ENCODE measurements at places on chromosomes 3 and 15.

DNA sequence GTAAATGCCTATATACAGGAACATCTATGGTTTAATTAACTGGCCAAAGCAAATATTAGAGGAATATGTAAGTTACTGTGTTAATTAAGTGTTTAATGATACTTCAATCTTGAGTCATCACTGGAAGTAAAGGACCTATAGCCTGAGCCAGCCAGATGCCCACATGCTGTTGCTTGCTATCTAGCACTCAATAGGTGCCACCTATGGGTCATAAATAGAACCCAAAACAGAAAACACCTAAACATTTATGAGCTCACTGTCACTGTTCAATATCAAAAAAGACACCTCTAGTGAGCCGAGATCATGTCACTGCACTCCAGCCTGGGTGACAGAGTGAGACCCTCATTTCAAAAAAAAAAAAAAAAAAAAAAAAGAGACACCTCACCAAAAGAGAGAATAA lies 48.4 kb upstream of the IP6K2 start:
- no peak for DNase-seq

- no peak for DNase-seq
Observed at GRCh38 chr15:60135961-60136360, 131.8 kb downstream of the FOXB1 start.

GRCh38 chr15:65896236-65896635 lies 26.9 kb downstream of the RAB11A start:
- DNase-seq: no peak

DNA sequence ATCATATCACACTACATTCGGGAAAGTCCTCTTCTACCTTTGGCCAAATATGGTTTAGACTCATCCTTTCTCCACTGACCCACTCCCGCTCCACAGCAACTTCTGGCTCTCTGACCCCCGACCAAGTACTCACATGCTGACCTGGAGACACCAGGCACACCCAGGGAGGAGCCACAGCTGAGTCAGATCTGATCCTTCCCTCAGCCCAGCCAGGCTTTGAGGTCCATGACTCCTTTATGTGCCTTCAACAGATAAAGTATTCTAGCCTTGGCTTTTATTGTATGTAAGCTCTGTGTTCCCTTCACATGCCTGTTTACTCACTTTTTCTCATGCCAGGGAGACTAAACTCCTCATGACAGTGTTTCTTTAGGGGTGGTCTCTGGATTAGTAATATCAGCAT lies 166.9 kb upstream of the UMPS start:
- DNase-seq: no peak

- DNase-seq: no peak
Observed at GRCh38 chr3:61966200-61966599, 404.8 kb downstream of the PTPRG start.

GRCh38 chr15:56038707-56039106 lies 45.3 kb upstream of the NEDD4 start:
- no peak for DNase-seq

- no peak for DNase-seq
Observed at GRCh38 chr3:13064964-13065363, 8.3 kb downstream of the IQSEC1 start.

DNA sequence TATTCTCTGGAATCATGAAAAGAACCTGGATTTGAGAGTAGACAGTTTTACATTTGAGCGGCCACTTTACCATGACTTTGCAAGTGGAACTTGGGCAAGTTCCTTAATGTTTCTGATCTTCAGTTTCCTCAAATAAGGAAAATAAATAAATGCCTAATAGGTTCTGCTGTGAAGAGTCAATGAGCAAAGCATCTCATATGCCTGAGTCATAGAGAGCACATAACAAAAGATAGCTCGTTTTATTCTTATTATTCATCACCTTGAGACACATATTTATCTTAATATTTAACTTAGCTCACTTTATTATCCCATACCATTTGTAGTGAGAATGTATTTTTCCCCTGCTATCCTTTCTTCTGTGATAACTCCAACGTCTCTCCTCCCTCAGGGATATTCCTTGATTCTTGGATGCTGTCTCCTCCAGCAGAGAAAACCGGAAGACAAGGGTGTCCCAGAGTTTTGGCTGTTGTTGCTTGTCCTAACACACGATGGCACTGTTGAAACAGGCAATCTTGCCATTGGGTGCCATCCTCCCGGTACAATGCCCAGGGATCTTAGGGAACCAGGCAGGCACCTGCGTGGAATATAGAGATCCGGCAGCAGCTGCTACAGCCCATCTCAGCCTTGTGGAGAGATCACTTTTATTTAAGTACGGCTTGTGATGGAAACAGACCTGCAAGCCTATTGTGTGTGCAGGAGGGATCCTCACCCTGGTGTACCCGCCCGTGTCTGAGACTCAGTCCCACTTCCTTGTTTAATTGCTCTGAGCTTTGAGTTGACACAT lies 33.3 kb upstream of the VPS33B start:
- DNase-seq: no peak

DNA sequence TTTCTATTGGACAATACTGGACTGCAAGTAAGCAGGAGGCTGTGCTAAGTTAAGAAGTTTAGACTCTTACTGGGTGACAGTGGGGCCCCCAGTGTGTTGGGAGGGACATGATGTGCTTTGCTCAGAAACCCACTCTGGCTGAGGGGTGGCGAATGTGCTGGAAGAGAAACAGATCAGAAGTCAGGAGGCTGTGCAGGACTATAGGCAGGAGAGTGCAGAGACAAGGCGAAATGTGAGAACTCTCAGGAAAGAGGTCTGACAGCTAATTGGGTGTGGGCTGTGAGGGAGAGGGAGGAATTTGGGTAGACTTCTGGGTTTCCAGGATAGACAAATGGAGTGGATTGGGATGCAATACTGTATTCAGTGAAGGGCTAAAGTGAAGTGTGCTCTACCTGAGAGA lies 12.0 kb downstream of the SLC24A1 start:
- no peak for DNase-seq

- no peak for DNase-seq
Observed at GRCh38 chr3:176964661-176965060, 232.6 kb downstream of the TBL1XR1 start.

GRCh38 chr3:142604940-142605339 lies 8.7 kb downstream of the PLS1 start:
- no peak for DNase-seq

DNA sequence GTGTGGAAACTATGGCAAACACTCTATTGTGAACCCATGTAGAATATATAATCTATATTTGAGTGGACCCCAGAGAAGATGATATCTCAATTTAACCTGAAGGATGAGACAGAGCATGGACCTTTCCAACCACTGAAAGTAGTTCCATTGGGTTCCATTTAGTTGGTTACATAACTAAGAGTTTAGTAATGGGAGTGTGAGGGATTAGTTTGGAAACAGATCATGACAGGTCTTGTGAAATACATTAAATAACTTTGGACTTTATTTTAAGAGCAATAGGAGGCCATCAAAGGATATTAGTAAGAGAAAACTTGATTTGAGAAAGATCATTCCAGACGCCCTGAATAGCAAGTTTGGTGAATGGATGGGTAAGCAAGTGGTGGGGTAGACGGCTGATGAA lies 487.2 kb upstream of the ROBO2 start:
- DNase-seq: no peak

GRCh38 chr3:73787620-73788019 lies 162.9 kb upstream of the PDZRN3 start:
- DNase-seq: no peak

DNA sequence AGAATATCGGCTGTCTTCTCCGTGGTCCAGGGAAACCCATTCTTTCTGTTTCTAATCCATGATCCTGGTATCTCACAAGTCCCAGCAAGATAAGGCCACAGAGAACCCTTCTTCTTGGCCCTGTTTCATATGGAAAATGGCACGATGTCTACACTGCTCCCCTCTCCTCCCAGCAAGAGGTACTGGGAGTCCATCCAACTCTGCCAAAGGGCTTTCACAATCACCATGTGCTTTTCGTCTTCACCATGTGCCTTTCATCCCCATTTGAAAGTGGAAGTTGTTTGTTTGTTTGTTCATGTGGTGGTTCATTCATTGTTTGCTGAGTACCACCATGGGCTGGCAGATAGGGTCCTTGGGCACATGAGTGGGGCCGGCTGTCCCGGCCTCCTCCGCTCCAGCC lies 5.5 kb downstream of the ITIH3 start:
- DNase-seq: no peak

GRCh38 chr3:136909187-136909586 lies 47.2 kb downstream of the NCK1 start:
- no peak for DNase-seq

- no peak for DNase-seq
Observed at GRCh38 chr3:11248596-11248995, 23.6 kb upstream of the ATG7 start.

- DNase-seq: no peak
Observed at GRCh38 chr3:48715174-48715800, 1.7 kb downstream of the IP6K2 start.

GRCh38 chr3:143363276-143363675 lies 243.7 kb downstream of the CHST2 start:
- DNase-seq: no peak

GRCh38 chr3:25532431-25533162 lies 104.5 kb downstream of the RARB start:
- no peak for DNase-seq

DNA sequence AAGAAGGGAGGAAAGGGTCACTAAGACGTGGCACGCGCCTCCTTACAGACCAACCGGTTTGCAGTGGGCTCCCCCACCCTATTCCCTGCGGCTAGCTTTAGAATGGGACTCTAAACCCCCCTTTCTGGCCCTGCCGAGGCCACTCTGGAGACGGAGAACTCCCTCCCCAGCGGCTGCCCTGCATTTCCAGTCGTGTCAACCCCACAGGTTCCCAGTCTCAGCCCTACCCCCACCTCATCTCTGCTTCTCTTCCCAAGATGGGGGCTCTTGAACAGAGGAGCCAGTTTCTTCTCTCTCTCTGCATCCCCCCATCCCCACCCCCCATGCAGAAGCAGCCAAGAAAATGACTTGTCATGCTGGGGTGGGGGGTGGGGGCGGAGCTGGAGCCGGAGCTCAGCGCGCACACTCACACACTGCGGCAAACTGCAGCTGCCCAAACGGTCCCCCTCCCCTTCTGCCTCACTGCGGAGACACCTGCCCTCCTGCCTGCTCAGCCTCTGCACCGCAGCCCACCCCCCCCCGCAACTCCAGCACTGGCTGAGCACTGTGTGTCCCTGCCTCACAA lies 871 bp downstream of the MAP1A start:
- DNase-seq: no peak

DNA sequence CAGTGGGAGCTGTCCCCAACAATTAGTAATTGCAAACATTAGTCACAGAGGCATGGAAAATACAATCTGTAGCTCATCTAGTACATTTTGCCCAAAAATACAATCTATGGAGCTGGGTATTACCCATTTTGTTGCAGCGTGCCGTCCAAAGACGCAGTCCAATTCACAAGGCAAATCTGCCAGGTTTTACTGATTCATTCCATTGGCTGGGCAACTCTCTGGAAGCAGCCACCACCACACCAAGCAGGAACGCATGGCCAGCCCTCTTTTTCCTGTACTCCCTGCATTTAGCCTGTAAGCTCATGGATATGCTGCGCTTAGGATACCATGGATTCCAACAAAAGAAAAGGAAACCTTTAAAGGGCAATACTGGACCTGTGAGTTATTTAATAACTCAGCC lies 60.5 kb upstream of the ARRDC4 start:
- DNase-seq: no peak

GRCh38 chr15:75841626-75842025 lies 1.6 kb upstream of the UBE2Q2 start:
- no peak for DNase-seq

GRCh38 chr3:156551261-156551660 lies 3.7 kb downstream of the SSR3 start:
- no peak for DNase-seq

GRCh38 chr3:190132371-190132770 lies 11.7 kb upstream of the P3H2 start:
- no peak for DNase-seq

DNA sequence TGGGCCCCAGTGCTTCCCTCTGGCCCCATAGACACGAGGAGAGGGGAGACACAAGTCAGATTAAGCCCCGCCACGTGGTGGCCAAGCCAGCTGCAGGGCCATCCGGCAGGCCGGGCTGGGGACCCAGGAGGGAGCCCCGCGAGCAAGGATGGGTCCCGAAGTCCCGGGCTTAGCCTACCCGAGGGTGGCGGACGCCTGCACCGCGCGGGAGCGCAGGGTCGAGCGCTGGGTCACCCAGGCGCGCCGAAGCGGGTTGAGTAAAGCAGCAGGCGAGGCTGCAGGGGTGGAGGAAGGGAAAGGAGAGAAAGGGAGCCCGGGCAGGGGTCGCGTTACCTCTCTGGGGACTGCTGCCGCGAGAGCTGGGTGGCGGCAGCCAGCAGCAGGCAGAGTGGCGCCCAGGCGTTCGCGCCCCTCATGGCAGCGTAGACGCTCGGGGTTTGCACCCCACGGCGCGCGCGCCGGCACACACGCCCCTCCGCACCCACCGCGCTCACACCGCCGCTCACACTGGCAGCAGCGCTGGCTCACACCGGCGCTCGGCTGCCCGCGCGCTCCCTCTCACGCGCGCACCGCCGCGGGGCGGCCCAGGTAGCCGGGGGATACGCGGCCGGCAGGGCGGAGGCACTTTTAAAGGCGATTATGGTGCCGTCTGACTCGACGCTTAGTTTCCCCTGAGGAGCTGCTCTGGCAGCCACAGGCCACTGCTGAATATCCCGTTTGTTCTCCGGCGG lies at the start of gene PCOLCE2:
Gene PCOLCE2 (minus strand): TSS at position 603 of the 731 bp plus-strand sequence. CDS start 187 bp downstream, at position 416.
- DNase-seq: no peak

GRCh38 chr15:83118291-83118827 lies 10.9 kb downstream of the TM6SF1 start:
- no peak for DNase-seq

- DNase-seq: peak; percentile 40
Observed at GRCh38 chr3:42190701-42191442, 75.1 kb downstream of the CCK start.

- DNase-seq: no peak
Observed at GRCh38 chr3:191290311-191291025, 38.7 kb upstream of the CCDC50 start.

DNA sequence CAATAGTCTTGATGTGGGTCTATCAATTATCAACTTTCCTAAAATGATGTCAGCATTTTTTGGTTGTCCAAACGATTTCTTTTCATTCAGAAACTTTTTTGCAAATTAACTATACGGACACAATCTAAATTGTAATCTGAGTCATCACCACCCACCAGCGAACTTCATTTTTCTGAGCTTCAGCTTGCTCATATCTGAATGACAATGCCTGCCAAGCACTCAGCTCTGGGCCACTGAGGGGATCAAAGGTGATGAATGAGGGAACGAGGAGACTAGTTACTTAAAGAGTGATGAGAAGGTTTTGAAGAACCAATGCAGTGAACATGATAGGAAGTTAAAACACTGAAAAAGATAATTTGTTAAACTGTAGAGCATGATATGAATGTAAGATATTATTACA lies 14.9 kb upstream of the TBC1D23 start:
- DNase-seq: no peak

- DNase-seq: no peak
Observed at GRCh38 chr15:98433346-98433745, 215.0 kb upstream of the IGF1R start.

All from stimulated activated CD8-positive, alpha-beta memory T cell treated with anti-CD3 and anti-CD28 coated beads, Interleukin-7, amount 100 ng/mL, for 1 hour (primary cell).